ENCODE measurements at places on chromosomes 12 and 14. TPM values are rescaled to one million over a fixed set of nuclear protein-coding genes. Genes with fewer than 3 reads are reported as not detected.

PIANP gene
- total RNA-seq = not detected

TEDC1 gene
- 13.8 TPM for total RNA-seq

GRCh38 chr12:67428431-67428830, 159.3 kb downstream of the CAND1 start:
- no peak for DNase-seq

CNTN1 gene
- total RNA-seq = 9.8 TPM

PRB2 gene
- not detected for total RNA-seq

- DNase-seq = no peak
Measured at GRCh38 chr14:22420598-22421186, 168.3 kb downstream of the DAD1 start.

GRCh38 chr14:69904246-69904645, 25.0 kb downstream of the SMOC1 start:
- no peak for DNase-seq

JPH4 gene
- total RNA-seq = 3.1 TPM

DIO2 gene
- 0.46 TPM for total RNA-seq

TMEM117 gene
- total RNA-seq = 8.4 TPM

- DNase-seq = no peak
Measured at GRCh38 chr14:32683679-32684078, 255.0 kb upstream of the NPAS3 start.

TRMT61A gene
- total RNA-seq = 13.8 TPM

DNA sequence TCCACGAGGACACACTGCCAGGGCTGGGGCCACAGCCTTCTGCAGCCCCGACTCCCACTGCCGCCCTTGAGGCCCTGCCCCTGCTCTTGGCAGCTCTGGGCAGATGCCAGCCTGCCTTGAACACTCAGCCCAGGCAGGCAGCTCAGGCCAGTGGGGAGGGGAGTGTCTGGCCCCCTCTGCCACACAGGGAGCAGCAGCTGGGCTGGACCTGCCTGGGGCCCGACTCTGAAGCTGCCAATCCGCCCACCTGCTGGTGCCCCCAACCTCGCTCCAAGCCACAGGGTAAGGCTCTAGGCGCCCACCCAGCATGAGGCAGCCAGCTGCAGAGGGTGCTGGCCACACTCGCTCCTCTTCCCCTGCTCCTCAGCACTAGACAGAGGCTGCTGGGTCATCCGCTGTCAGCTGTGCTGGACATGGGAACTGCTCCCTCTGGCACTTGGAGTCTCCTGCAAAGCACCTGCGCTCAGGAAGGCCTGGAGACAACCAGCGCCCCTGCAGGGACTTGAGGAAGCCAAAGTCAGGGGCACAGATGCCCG, 24.6 kb upstream of the NUDT14 start:
- no peak for DNase-seq

- no peak for DNase-seq
Measured at GRCh38 chr12:48764521-48764920, 24.4 kb downstream of the ADCY6 start.

CLEC2D gene
- total RNA-seq = 14.6 TPM

- no peak for DNase-seq
Measured at GRCh38 chr14:106174206-106174605, 647.8 kb downstream of the TMEM121 start.

GRCh38 chr12:44654646-44655639, 221.2 kb downstream of the NELL2 start:
- no peak for DNase-seq

DNA sequence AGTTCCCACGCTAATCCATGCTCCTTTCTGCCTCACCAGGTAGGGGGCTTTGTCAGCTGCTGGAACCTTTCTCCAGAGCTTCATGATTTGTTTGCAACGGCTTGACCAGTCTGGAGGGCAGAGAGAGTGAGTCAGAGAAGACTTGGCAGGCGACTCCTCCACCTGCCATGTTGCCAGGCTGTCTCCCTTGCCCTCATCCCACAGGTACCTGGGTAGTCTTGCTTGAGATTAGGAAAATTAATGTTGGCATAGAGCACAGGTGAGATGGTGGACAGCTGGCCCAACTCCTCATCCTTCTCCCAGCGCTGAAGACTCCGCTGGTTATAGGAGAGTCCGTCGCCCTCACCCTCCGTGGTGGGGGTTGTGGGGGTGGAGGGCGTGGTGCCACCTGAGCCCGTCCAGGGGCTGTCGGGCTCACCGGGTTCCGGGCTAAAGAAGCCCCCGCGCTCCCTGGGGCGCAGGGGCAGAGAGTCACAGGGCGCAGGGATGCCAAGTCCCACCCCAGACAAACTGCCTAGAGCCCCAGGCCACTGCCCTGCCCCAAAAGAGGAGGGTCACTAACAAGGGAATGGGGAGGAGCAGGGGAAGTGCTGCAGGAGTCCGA, 18.6 kb downstream of the KMT2D start:
- no peak for DNase-seq

- DNase-seq = no peak
Measured at GRCh38 chr12:12890543-12891079, 751 bp upstream of the GPRC5A start.

- DNase-seq = no peak
Measured at GRCh38 chr14:64674829-64675228, 29.4 kb upstream of the PLEKHG3 start.

KRT71 gene
- not detected for total RNA-seq

ZC2HC1C gene
- 6.6 TPM for total RNA-seq

AMDHD1 gene
- not detected for total RNA-seq

DNA sequence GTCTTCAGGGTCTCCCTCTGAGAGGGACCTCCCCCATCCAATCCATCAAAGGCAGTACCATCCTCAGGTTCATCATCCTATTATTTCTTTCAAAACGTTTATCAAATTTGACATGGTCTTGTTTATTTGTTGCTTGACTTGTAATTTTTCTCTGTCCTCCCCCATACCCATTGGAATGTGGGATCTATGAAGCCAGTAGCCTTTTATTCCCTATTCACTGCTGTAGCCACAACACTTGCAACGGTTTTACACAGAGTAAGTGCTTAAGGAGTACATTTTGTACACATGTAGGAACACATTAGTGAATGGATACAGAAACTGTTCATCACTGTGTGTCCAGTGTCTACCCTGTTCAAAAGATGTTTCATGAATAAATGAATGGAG, 41.5 kb downstream of the IGF1 start:
- DNase-seq = no peak

DNA sequence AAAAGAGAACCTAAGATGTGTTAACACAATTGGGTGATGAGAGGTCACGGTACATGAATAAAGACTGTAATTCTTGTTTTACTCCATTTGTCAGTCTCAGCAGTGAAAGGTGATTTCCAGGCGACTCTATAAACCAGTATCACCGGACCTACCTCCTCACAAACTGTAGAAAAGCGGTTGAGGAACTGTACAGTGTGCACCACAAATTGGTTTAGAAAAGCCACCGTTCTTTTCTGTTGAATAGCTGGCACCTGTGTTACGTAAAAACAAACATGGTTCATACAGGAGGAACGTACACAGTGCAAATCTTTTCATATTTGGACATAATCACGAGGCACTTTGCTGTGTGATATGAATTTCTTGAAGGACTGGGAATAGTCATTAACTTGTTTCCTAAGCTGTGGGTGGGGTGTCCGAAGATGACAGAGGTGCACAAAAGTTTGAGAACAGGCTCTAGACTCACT, 663 bp downstream of the WASHC3 start:
- no peak for DNase-seq

DNA sequence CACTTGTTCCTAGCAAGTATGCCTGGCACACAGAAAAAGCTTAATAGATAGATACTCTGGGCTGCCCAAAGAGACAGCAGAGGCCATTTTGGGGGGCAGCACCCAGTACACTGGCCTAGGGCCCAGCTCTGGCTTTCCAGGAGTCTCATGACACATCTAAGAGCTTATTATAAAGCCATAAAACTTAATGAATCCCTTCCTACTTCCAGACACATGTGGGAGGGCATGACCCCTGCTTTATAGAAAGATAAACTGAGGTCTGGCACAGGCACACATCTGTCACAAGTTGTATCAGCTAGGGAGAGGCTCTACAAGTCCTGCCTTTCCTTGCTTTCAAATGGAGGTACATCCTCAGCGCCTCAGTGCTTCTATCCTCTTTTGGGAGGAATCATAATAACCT, 27.1 kb downstream of the FMNL3 start:
- DNase-seq = no peak

COX8C gene
- total RNA-seq = not detected

DNA sequence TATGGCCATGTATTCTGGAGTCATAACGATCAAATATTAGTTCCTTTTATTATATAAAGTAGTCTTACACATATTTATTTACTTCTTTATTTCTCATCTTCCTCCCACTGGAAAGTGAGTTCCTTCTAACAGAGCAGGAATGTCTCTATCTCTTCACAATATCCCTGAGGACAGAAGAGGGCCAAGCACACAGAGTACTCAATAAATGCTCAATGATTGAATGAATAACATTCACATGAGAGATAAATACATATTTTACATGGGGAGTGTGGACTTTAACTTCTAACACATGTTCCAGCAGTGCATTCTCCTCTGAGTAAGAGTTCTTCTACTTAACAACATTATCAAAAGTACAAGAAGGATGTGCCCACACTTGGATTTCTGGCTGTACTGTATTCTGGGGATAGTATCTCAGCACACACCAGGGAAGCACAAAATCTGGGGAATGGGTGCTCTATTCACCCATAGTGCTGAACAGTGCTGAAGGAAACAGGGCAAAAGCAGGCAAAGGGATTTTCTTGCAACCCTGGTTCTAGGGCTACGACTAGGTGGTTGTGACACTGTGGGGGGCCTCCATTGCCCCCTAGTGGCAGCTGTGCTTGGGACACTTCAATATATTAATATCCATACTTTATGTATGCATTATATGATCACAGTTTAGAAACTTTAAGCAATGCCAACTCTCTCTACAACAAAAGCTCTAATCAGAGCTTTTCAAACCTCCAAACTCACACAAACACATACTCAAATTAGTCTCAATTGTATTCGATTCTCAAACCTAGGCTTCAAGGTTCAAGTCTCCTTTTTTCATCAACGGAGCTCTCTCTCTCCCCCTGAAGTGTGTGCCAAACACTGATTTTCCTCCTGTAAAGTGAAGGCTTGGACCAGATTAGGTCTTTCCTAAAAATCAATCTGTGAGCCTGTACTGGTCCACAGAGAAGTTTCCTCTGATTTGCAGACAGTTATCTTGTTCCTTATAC, 115.5 kb downstream of the SLC2A13 start:
- no peak for DNase-seq

- no peak for DNase-seq
Measured at GRCh38 chr12:3580094-3580749, 89.2 kb downstream of the PRMT8 start.

DNA sequence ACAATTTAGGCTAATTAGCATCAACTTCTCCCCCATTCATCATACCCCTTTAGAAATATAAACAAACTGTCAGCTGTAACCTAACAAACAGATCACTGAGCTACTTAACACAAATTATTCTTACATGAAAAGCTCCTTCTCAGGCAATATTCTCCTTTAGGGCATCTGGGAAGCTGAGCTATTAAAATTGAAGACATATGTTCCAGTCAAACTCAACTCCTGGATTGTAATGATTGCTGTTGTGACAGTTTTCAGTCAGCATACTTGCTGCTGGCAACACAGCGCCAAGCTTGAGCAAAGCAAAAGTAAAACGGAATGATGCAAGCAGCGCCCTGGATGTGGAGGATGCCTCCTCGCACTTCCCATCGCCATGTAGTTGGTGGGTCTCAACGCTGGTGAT, 82.4 kb downstream of the SLC25A21 start:
- no peak for DNase-seq

- no peak for DNase-seq
Measured at GRCh38 chr14:92144708-92145107, 22.9 kb downstream of the CPSF2 start.

ITGB7 gene
- 3.9 TPM for total RNA-seq

- peak; percentile 45 for DNase-seq
Measured at GRCh38 chr14:64654246-64654900, 49.9 kb upstream of the PLEKHG3 start.

FAM161B gene
- 2.6 TPM for total RNA-seq

- no peak for DNase-seq
Measured at GRCh38 chr12:106646472-106646871, 63.7 kb downstream of the RFX4 start.

- DNase-seq = no peak
Measured at GRCh38 chr12:108842361-108842760, 15.0 kb downstream of the SSH1 start.

- no peak for DNase-seq
Measured at GRCh38 chr14:94584591-94585280, 3.5 kb downstream of the SERPINA5 start.

TMEM132C gene
- total RNA-seq = 0.20 TPM

TMCC3 gene
- 14.2 TPM for total RNA-seq

- DNase-seq = no peak
Measured at GRCh38 chr12:125155366-125155765, 90.1 kb downstream of the AACS start.

DNA sequence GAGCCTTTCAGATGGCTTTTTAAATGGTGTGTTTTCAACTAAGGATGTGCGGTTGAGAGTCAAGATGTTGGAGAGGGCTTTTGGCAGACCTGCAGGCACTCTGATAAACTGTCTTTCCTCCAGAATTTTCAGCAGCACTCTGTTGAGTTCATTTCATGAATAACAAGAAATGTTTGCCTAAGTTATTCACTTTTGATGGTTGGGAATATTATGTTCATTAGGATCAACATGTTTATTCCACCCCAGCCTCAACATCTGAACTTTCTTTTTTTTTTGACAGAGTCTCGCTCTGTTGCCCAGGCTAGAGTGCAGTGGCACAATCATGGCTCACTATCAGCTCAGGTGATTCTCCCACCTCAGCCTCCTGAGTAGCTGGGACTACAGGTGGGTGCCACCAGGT, 68.4 kb downstream of the C12orf75 start:
- no peak for DNase-seq

DNA sequence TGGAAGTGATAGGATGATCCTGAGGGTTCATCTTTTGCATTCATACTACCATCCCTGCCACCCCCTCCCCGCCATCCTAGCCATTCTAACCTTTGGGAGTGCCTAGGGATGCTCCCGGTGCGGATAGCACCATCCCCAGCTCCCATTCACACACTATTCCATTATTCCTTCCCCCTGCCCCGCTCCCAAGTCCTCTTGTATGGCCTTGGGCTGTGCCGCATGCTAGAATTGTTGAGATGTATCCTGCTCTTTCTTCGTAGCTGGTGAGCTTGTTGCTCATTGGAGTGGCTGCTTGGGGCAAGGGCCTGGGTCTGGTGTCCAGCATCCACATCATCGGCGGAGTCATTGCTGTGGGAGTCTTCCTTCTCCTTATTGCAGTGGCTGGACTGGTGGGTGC, 644 bp downstream of the TSPAN31 start:
- no peak for DNase-seq

- DNase-seq = no peak
Measured at GRCh38 chr12:67633708-67634107, 14.8 kb upstream of the DYRK2 start.

GRCh38 chr14:87158283-87158682, 834.7 kb downstream of the GALC start:
- DNase-seq = no peak

CLEC4D gene
- 3.0 TPM for total RNA-seq

GRCh38 chr12:10661338-10661737, 12.5 kb downstream of the STYK1 start:
- no peak for DNase-seq

GRCh38 chr14:29846339-29847055, 81.2 kb downstream of the PRKD1 start:
- no peak for DNase-seq

- no peak for DNase-seq
Measured at GRCh38 chr14:68623826-68624225, 169.0 kb downstream of the ZFP36L1 start.

Data from upper lobe of left lung (tissue), 6 donors.